ENCODE measurements at places on chromosomes 6 and 20.

DNA sequence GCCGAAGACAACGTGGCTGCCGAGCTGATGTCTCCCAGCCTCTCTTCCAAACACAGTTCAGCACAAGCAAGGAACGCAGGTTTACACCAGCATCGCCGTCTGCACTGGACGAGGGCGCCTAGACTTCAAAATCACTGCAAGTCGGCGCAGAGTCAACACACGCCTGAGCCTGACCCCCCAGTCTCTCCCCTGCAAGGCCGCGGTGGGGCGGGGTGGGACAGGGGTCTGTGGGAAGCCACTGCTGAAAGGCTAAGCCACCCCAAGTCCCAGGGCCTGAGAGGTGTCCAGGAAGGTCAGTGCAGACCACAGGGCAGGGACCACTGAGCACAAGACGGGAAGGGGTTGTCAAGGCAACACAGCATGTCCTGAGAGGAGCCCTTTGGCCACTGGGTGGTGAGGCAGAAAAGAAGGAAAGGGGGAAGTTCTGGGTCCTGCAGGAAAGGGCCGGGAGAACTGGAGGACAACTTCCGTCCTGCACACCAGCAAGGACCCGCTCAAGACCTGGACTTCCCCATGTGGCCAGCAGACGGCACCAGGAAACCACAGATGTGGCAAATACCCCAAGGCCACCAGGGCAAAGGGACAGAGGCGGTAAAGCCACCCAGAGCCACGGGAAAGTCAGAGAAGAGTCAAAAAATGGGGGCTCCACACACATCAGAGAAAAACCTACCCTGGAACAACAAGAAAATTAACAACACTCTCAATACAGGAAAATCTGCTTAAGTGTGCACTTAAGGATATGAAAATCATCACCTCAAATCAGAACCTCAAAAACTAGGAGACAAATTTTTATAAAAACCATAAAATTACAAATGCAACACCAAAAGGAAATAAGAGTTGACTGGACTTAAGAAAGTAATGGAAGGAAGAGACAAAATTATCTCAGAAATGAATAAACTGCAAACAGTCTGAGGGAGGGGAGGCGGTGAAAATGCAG, 84.8 kb downstream of the TAF4 start:
- peak; percentile 85 for DNase-seq

DNA sequence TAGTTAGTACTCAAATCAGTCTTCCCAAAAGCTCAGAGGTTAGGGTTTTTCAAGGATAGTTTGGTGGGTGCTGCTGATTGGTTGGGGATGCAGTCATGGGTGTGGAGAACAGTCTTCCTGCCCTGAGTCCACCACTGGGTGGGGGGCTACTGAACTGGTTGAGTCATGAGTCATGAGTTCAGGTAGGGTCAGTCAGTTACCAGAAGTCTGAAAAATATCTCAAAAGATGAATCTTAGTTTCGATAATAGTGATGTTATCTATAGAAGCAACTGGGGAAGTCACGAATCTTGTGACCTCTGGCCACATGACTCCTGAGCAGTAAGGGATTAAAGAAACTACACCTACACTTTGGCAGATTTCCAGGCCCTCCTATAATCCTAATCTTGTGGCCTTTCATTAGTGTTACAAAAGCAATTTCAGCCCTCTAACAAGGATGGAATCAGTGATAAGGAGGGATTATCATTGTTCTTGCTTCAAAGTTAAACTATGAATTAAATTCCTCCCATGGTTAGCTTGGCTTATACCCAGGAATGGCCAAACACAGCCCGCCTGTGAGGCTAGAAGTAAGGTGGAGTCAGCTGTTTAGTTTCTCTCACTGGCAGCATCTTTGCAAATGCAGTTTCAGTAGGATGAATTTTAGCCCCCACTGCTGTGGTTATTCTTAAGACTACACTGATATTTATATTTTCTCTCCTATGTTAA, 33.3 kb upstream of the NKAIN2 start:
- DNase-seq, result no peak

DNA sequence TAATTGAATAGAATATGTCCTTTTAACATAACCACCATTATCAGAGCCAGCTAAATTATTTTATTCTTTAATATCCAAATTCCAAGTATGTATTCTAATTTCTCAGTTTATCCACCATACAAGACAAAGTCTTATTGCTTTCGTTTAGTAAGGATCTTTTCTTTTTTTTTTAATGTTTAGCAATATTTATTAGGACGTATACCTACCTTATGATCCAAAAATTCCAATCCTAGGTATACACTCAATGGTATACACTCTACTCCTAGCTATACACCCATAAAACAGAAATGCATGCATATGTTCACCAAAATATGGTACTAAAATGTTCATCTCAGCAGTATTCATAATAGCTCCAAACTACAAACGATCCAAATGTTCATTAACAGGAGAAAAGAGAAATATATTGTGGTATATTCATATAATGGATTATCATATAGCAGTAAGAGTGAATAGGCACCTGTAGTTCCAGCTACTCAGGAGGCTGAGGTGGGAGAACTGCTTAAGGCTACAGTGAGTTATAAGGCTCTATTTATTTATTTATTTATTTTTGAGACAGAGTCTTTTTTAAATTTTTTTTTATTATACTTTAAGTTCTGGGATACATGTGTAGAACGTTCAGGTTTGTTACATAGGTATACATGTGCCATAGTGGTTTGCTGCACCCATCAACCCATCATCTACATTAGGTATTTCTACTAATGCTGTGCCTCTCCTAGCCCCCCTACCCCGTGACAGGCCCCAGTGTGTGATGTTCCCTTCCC, 17.3 kb downstream of the TNFAIP3 start:
- DNase-seq, result no peak

DNA sequence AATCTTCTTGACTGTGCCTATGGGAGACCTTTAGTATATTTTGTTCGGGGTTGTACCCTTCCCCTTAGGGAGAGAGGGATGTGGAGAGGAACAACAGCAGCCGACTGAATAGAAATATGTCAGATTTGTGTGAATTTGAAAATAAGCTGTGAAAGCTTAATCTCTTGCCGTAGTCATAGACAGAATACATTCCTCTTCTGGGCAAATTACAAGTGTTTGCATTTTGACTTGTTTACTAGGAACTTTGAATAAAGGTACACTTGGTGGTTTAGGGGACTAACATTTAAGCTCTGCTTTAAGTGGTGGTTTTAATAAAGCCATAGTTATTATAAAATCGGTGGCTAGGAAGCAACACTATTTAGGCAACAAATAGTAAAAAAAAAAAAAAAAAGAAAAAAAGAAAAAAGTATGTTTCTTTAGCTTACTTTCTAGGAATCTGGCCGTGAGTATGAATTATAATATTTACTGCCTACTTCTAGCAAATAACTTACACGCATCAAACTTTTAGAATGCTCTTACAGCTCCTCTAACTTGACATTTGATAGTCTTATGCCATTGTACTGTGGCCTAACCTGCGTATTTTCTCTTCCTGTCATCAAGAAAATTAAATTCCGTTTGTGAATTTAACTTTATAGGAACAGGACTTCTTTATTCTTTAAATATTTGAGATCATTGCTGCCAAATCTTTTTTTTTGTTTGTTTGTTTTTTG, 65.1 kb downstream of the ZBTB2 start:
- no peak for DNase-seq

DNA sequence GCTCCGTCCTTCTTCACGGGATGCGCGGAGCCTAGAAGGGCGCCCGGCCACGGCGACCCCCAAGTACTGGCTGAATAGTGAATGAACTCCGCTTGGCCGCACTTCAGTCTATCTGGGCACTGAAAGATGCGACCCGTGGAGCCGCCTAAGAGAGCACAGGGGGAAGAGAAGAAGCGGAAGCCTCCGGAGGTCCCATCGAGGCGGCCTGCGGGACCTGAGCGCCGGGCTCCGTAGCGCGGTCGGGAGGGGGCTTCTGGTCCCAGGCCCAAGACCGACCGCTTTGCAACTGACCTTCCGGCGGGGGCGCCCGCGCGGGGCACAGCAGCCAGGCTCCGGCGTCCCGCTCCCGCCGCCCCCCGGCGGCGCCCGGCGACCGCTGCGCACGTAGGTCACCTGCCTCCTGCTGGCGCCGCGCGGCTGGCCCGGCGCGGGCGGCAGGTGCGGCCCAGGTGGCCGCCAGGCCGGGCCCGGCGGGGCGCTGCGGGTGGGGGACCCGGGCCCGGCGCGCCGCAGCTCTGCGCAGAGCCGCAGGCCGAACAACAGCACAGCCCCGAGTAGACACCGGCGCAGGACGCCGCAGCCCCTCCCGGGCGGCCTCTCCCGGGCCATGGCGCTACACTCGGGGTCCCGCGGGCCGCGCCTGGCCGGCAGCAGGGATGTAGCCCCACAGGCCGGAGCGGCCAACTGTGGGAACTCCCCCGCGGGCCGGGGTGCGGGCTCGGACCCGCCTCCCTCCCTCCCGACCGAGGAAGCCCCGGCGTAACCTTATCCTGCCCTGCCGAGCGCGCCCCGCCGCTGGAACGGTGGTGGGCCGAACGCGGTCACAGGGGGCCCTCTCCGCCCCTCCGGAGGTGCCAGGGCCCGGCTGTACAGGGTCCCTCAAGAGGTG, at the start of gene METTL24:
Gene METTL24 (minus strand): TSS at position 686 of the 889 bp plus-strand sequence. CDS start 77 bp downstream, at position 609.
- DNase-seq, result no peak

DNA sequence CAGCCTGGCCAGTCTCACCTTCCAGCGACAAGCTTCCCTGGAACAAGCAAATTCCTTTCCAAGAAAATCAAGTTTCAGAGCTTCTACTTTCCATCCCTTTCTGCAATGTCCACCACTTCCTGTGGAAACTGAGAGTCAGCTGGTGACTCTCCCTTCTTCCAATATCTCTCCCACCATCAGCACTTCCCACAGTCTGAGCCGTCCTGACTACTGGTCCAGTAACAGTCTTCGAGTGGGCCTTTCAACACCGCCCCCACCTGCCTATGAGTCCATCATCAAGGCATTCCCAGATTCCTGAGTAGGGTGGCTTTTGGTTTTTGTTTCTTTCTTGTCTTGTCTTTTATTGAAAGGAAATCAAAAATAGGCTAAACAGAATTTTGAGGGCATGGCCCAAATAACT, 24.3 kb downstream of the MYCT1 start:
- no peak for DNase-seq

DNA sequence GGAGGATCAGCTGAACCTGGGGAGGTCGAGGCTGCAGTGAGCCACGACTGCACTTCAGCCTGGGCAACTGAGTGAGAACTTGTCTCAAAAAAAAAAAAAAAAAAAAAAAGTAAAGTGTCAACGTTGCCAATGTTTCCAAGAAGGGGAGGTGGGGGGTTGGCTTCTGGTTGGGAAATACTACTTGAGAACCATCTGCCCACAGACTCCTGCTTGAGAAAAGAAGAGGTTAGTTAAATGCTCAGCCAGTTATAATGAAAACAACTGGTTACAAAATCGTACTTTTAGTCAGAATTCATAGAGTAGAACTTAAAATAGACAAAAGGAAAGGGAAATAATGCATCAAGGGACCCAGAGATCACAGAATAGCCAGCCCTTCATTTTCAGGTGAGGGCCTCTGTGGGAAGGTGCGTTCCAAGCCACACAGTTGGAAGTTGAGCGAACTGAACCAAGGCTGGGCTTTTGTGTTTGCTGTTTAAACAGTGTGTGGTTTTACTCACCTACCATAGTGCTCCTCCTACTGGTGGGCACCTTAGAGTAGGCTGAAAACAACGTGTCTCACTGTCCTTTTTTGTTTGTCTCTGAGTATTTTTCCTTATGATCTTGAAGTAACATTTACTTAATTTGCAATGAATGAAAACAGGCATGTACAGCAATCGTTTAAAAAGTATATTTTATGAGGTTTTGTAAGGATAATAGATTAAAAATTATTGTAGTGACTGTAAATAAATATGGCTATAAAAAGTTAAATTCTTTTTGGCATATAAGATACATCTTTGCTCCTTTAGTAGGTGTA, 200.7 kb downstream of the BCAS1 start:
- peak; percentile 60 for DNase-seq

GRCh38 chr6:152150196-152150595, 342.7 kb downstream of the ESR1 start:
- DNase-seq, result no peak

GRCh38 chr20:10271494-10272219, 53.0 kb downstream of the SNAP25 start:
- DNase-seq, result no peak

DNA sequence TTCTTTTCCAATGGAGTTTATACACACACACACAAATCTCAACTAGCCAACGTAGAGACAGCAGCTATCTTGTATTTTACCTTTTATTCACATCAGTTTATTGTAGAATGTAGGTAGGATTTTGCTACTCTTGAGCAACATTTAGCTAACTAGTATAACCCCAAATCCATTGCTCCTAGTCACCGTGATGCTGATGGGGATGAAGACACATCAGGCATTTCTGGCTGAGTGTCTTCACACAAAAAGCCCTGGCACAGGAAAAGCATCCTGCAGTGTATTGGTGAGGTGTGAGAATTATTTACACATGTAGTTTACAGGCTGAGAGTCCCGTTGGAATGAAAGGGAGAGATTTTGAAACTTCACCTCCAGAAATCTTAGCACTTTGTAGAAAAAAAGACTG, 65.9 kb upstream of the FBXL4 start:
- DNase-seq, result no peak

GRCh38 chr6:41028561-41029412, 10.2 kb downstream of the UNC5CL start:
- peak; percentile 35 for DNase-seq

GRCh38 chr6:167817729-167818128, 9.0 kb upstream of the AFDN start:
- DNase-seq, result no peak

DNA sequence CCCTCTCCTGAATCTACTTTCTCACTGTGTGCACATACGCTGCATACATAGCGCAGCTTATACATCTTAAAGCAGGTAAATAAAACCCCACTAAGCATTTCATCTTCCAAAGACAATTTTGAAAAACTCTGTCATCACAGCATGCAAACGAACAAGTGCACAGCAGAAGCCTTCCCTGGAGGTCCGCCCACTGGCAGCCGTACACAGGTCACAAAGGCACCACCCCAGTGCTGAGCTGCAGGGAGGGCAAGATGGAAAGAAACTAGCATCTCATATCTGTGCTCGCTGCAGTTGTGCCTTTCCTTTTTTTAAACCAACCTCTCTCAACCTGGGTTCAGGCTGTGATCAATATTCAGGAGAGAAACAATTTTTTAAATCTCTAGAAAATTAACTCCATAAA, 73.3 kb downstream of the HUS1B start:
- DNase-seq, result no peak

All from T47D (cell line).